OCI-LY7 (cell line): ENCODE measurements at places on chromosomes 2 and 18.

- no peak for DNase-seq
Observed at GRCh38 chr18:2656981-2657512, 1.5 kb downstream of the SMCHD1 start.

DNA sequence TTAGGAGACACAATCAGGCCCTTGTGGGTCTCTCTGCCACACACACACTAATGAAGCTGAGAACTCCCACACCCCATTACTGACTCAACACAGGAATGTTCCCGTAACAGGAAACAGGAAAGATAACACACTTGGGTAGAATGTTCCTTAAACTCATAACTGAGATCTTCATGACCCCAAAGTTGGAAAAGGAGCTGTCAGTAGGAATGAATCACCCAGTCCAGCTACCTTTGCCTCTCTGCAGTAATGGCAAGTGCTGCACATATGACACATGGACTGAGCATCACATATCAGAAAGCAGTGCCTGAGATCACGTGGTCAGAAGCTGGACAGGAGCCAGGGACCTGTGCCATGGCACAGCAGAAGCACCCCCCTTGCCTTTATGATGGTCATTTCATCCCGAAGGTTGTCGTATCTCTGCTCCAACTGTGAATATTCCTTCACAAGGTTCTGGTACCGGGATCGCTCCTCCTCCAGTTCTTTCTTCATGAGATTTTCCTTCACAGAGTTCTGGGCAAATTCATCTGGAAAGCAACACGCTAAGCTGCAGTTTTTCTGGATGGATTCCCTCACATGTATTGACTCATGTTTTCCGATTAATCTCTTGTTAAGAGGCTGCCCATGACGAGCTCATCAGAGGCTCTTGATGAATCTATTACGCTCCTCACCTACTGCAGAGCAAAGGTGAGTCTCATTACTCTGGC, 65.4 kb upstream of the ACAA2 start:
- DNase-seq: no peak

DNA sequence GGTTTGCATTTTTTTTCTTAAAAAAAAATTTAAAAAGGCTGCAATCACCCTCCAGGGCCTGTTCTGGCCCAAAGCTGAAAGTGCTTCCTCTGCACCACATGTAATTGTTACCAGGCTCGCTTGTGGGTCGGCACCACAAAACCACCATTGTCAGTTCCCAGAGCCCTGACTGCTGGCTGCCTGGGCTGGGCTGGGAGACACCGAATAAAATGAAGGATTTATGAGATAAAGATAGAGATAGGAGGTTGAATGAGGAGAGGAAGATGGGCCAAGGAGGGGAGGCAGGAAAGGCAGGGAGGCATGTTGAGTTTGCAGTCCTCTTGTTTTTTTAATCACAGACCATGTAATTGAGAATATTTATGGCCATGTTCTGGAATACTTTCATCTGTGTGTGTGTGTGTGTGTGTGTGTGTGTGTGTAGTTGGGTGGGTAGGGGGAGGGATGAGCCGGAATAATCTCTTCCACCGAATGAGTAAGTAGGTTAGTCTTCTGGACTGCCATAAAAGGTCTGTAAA, 14.7 kb downstream of the NRP2 start:
- DNase-seq: no peak

DNA sequence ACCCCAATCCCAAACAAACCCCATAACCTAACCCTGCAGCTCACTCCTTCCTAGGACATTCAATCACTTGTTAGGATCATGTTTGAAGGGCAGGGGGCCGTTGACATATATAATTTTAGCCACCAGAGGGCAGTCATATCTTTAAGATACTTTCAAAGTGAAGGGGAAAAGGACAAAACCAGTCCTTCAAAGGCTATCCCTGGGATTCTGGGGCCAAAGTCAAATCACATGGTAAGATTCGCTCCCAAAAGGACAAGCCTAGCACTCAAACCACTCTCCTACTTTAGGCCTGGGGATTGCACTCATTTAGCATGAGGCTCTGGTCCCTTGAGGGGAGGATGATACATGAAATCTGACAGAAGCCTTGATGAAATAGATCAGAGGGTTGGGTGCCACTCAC, 44.6 kb downstream of the HAUS1 start:
- DNase-seq: peak; percentile 47

DNA sequence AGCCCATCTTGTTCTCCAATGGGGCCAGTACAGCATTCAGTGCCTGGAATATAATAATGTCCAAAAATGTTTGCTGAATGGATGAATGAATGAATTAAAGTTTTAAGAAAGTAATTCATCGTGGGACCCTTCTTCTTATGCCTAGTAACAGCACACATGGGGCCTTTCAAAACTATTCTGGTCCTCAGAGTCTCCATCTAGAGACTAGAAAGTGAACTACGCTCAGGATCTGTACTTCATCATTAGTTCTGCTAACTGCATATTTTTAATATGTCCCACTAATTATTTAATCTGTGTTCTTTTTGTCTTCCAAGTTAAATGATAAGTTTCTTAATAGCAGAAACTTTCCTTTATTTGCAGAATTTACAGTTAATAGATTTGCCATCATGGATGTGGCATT, 172.5 kb downstream of the SMAD2 start:
- peak; percentile 2 for DNase-seq

- no peak for DNase-seq
Observed at GRCh38 chr18:36329684-36330434, 32.3 kb downstream of the FHOD3 start.

- DNase-seq: no peak
Observed at GRCh38 chr18:286515-287310, 18.9 kb upstream of the THOC1 start.

DNA sequence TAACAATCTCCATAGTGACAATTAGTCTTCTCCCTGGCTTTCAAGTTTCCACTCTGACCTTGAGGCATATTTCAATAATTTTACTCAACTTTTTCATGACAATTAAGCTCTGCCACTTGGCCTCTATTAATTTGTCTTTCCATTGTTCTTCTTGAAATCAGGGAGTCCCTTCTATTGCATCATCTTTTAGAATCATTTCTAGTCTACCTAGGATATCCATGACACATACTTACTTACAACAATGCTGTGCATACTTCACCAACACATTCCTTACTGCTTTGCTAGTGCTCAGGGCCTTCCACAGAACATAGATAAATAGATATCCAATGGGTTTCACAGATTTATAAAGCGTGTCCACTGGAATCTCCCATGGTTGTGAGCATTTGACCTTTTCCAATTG, 331.5 kb upstream of the LRP1B start:
- DNase-seq: no peak
